ENCODE measurements at places on chromosomes 13 and 19. TPM values are rescaled to one million over a fixed set of nuclear protein-coding genes. Genes with fewer than 3 reads are reported as not detected.

- no peak for DNase-seq
These were observed 123.1 kb downstream of the RBM26 start for GRCh38 chr13:79282976-79283375.

- DNase-seq: no peak
These were observed 200.2 kb downstream of the COL4A1 start for GRCh38 chr13:110106726-110107125.

- DNase-seq: no peak
These were observed 207.4 kb downstream of the NHLRC3 start for GRCh38 chr13:39245688-39246087.

- DNase-seq: no peak
These were observed 11.2 kb upstream of the KLF12 start for GRCh38 chr13:74145249-74145975.

- no peak for DNase-seq
These were observed 6.1 kb downstream of the ZNF548 start for GRCh38 chr19:57395710-57396109.

- DNase-seq: no peak
These were observed 5.2 kb upstream of the ATP1A3 start for GRCh38 chr19:41999071-41999877.

- no peak for DNase-seq
These were observed 25.7 kb downstream of the CAB39L start for GRCh38 chr13:49418206-49418605.

DNA sequence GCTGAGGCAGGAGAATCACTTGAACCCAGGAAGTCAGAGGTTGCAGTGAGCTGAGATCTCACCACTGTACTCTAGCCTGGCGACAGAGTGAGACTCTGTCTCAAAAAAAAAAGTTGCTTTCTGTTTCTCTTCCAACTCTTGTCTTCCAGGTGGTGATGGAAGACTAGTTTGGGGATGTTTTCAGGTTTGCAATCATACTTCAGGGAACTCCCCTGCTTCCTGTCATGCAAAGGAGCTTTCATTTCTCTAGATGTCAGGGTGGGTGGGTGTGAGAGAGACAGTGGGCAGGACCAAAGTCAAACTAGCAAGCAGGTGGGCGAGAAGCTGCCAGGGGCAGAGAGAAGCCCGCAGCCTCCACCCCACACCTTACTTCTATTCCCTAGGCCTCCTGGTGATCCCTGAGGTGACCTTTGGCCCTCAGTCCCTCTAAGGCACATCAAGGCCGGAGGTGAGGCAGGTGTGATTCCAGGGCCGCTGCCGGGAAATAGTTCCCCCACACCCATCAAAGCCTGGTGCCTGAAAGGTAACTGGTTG, 25.7 kb downstream of the CCNE1 start:
- no peak for DNase-seq

GRCh38 chr13:31100721-31101120, 61.0 kb downstream of the HSPH1 start:
- no peak for DNase-seq

- no peak for DNase-seq
These were observed 6.9 kb upstream of the CBY2 start for GRCh38 chr13:45695198-45695730.

DNA sequence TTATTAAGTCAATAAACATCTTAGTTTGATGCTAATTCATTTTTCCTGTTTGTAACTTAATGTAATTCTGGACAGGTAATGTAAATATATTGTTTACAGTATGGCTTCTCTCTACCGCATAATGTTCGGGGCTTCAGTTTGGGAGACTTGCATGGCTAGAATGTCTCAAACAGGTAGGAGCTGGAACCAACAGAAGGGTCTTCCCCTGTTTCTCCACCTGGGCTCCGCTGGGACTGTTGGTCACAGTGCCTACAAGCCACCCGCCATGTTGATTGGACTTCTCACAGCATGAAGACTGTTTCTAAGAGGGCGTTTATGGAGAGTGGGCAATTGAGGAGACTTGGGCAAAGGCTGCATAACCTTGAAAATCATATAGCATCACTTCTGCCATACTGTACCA, 148.6 kb downstream of the UFM1 start:
- DNase-seq: no peak

- no peak for DNase-seq
These were observed 1491.2 kb upstream of the PCDH20 start for GRCh38 chr13:62906896-62907295.

- DNase-seq: no peak
These were observed 13.6 kb downstream of the UFM1 start for GRCh38 chr13:38363219-38363618.

Gene ZNF460
- 11.7 TPM for polyA plus RNA-seq

Gene CGB2
- not detected for polyA plus RNA-seq

Gene ZNF600
- 3.0 TPM for polyA plus RNA-seq

Gene DYRK1B
- 6.6 TPM for polyA plus RNA-seq

Gene TMEM150B
- not detected for polyA plus RNA-seq

Gene TGFBR3L
- 0.50 TPM for polyA plus RNA-seq

Gene NCAN
- polyA plus RNA-seq: not detected

Gene LRRC8E
- polyA plus RNA-seq: 8.6 TPM
